ENCODE measurements at places on chromosomes 5 and 9.

GRCh38 chr5:151047814-151048425 is 27.5 kb downstream of the GPX3 start:
- no peak for DNase-seq

GRCh38 chr5:127389601-127390000 is 99.0 kb downstream of the MEGF10 start:
- no peak for DNase-seq

DNA sequence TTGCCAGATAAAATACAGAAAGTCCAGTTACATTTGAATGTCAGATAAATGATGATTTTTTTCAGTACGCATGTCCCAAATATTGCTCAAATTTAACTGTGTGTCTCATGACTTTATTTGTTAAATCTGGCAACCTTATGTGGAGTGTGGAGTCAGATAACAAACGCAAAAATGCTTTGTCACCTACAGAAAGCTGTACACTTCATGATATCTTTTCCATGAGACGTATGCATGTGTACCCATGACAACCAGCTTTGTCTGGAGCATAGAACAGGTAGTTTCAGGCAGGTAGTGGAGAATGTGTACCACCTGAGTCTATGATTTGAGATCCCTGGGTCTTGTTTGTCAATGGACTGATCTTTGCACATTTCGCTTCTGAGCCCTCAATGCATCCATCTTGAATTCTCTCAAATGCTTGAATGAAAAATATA is 105.5 kb upstream of the CPEB4 start:
- DNase-seq: no peak

DNA sequence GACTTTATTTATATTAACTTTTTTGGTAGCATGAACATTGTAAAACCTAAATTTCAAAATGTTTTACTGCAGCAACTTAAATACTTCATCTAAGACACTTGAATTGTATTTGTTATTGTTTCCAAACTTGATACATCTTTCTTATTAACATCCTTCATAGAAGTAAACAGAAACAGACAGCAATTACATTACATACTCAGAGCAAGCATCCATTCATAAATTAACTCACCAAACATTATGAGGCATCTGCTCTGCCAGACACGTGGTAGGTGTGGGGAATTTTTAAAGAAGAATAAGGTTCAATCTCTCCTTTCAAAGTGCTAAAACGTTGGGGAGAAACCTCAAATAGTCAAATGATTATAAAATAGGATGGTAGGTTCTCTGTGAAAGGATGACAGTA is 130.8 kb downstream of the MUSK start:
- DNase-seq: no peak

DNA sequence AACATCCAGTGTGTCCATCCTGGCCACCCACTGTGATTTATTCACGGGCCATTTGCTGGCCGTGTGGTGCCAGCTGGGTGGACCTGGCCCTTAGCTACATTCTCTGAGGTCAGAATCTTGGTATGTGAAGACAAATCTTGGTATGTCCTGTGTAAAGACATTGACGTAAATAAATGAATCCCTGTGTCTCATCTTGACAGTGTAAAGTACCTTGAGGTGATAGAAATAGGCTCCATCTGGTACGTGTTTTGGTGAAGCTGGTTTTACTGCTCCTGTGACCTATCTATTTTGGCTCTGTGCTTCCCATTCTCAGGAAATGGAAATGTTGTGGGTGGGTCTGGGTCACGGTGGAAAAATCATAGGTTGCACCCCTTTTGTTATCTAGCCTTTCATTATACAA is 245.4 kb upstream of the ANKH start:
- no peak for DNase-seq

DNA sequence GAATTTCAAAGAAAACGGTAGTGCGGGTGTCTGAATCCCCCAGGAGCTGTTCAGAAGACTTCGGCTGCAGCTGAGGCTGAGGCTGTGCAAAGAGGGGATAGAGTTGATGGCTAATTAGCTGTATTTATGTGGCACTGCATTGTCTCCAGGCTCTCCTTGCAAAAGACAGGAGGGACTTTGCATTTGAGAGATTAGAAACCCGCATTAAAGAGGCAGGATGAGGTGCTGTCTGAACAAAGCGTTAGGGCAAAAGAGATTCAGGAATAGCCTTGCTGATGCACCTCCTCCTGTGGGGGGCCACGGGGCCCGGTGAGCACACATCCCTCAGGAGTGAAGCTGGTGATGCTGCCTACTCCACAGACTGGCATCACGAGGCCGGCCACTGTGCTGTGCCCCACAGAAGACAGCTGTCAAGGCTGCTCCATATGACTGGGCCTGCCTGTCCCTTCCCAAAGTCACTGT is 343.6 kb upstream of the DAP start:
- no peak for DNase-seq

GRCh38 chr9:127863191-127863621 is 8.7 kb upstream of the ENG start:
- DNase-seq: no peak

GRCh38 chr9:106023455-106023854 is 329.1 kb downstream of the TMEM38B start:
- DNase-seq: no peak

DNA sequence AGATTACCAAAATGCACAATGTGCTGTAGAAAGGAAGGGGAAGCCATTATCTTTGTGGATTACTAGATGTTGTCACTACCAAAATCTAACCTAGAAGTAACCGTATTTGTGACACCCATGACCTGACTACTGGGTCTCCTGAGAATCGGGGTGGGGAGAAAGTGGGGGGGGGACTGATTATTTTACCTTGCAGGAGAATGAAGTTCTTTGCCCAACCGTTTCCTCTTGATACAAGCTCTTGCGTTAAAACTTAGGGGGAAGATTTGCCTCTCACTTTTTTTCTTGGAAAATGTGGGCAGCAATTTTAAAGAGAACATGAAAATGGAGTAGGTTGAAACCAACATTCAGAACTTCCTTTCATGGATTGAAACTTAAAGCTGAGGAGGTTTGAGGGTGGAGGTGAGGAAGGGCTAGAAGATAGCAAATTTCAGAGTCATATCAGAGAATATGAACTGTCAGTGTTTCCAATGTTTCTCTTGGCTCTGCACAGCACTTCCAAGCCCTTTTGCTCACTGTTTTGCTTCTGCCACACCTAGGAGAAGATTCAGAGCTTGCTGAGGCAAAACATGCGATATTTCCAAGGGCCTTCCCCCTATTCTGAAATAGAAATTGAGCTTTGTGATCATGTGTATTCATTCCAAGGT is 280.8 kb downstream of the AOPEP start:
- DNase-seq: no peak

DNA sequence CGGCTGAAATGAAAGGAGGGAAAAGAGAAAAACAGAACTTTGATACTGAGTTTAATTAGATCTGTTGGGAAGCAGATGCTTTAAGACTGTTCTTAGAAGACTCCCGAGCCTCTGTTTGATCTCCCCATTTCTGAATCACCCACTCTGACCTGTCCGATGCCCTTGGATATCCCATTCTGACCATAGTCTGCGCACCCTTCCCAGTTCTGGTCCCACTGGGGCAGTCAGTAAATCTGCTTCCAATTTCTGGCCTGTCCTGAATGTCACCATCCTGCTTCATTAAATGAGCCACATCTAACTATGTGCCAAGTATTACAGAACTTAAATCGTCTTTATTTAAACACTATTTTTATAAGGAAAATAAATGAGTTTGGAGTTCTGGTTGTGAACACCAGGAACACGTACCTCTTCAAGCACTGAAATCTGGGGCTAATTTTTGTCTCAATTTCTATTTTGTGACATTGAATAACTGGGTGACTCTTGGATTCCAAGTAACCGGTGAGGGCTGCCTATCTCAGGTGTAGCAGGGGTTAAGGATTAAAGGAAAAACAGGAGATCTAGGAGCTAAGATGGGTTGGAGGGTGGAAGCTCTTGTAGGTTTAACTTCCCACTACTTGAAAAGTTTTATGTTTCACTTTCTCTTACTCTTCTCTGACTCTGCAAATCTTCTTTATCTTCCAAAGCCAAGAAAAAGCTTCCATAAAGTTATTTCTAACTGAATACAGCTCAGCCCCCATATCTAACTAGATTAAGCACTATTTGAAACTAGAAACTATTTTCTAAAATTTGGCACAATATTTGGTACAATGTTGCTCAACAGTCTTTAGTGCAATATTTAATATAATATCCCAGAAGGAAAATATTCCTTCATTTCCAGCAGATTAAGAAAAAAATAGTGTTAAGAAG is 40.1 kb downstream of the ALDH1A1 start:
- no peak for DNase-seq

- DNase-seq: peak; percentile 31
These were observed 24.7 kb upstream of the CETN3 start for GRCh38 chr5:90434116-90434714.

DNA sequence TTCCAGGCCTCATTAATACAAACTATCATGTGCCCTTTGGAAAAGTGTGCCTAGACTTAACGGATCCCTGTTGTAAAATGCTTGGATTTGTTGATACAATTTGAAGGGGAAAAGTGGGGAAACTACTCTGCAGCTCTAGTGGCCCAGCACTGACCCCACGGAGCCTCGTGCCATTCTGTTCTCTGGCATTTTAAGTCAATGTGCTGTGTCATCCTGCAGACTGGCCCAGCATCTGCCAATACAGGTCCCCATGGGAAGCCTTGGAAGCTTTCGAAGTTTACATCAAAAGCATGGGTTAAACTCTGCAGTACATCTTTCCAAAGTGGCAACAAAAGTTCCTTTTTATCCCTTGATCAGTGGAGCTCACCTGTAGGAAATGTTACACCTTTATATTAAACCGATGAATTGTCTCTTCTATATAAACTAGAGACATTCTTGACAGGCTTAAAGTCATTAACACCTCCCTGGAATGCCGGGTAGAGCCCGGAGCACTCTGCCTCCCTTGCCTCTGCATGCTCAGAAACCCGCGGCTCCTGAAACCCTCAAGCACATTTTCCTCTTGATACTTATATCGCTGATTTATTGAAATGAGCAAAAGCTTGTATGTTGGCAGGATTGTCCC is 596.0 kb upstream of the ADAMTS16 start:
- DNase-seq: no peak

GRCh38 chr9:120545701-120546550 is 34.0 kb downstream of the CDK5RAP2 start:
- no peak for DNase-seq

DNA sequence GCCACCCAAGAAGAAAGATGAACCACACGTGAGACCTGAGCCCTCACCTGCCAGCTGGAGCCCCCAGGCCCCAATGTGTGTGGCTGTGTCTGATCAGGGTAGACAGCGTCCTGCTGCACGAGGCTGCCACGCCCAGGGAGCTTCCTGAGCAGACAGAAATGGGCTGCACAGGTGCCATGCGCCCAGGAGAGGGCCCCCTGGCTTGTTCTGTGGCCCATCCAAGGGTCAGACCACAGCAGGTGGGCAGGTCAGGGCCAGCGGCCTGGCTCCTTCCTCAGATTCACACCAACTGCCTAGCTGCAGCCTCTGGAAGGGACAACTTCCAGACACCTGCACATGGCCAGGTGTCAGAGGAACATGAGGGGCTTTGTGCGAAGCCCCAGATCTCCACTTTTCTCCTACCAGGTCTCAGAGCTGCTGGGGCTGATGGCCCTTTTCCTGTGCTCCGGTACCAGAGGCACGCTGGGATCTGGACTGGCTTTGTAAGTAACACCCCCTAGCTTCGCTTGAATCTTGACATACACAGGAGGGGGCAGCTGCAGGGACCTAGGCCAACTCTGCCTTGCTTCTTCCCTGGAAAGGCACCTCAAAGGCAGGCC is 10.8 kb downstream of the SARDH start:
- no peak for DNase-seq

- no peak for DNase-seq
These were observed 44.7 kb upstream of the LCP2 start for GRCh38 chr5:170342153-170342725.

DNA sequence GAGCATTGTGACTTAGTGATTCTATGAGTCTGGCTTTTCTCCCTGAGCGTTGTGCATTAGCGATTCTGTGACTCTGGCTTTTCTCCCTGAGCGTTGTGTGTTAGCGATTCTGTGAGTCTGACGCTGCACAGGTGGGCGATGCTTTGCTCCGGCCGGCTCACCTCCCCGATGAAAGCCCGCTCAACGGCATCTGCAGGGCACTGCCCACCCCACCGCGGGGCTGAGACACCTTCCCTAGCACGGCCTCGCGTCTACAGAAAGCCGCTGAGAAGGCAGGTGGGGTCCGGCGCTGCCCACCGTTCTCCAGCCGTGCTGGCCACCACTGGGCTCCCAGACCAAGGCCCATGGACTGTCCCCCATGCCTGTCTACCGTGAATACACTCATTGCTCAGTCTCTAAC is 12.8 kb upstream of the SLC9A3 start:
- no peak for DNase-seq

- no peak for DNase-seq
These were observed 321.0 kb upstream of the IRX4 start for GRCh38 chr5:2203774-2204173.

- no peak for DNase-seq
These were observed 95.9 kb downstream of the CDH6 start for GRCh38 chr5:31289429-31289828.

DNA sequence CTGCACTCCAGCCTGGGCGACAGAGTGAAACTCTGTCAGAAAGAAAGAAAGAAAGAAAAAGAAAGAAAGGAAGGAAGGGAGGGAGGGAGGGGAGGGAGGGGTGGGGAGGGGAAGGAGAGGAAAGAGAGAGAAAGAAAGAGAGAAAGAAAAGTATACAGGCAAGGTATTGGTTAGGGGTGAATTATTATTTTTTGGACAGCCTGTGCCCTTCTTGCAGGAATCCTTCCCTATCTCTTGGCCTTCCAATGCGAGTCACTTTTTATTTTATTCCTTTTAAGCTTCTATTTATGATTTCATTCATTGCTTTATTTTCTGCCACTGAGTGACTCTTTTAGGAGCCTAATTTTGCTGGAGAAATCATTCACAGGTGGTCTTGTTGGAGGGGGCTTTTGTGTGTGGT is 98.7 kb downstream of the PDE8B start:
- no peak for DNase-seq

DNA sequence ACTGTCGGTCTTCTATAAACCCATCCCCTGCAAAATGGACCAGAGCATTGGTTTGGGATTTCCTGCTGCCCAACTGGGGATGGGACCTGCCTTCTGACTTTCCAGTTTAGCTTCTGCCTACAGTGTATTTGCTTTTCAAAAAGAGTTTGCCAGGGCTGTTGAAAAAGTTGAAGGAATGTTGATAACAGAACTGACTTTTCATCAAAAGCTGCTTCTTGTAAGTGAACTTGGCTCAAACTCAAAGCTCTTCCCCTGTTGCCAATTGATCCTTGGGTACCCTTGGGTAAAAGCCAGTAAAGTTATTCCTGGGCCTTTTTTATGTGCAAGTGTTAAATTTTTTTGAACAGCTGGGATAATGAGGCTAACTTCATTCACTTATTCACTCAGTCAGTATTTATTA is 142.9 kb upstream of the SLC30A5 start:
- DNase-seq: no peak

DNA sequence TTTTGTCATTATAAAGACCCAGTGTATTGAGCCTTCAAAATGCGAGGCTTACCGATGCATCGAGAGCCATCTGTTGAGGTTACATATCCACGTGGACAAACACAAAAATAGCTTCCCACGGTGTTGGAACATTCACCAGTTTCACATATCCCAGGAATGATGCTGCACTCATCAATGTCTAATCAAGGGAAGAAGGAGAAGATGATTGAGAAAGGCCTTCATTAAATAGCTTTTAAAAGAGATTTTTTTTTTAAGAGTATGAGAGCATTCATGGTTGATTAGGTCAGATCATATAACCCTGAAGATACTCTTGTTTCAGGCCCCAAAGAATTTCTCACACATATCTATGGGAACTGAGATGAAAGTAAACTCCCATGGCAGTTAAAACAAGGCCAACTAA is 129.4 kb downstream of the FBN2 start:
- no peak for DNase-seq

- DNase-seq: no peak
These were observed 2039.9 kb downstream of the EFNA5 start for GRCh38 chr5:105630803-105631202.

All from HCT116 (cell line).